Sigmoid colon (tissue), 7 donors: ENCODE measurements at places on chromosomes 6 and 20. TPM values are rescaled to one million over a fixed set of nuclear protein-coding genes. Genes with fewer than 3 reads are reported as not detected.

CST2 gene
- total RNA-seq: not detected

SAPCD1 gene
- 4.2 TPM for total RNA-seq

SFTA2 gene
- total RNA-seq: not detected

ADGRF5 gene
- total RNA-seq: 8.1 TPM

CRISP2 gene
- not detected for total RNA-seq

ENPP1 gene
- 3.9 TPM for total RNA-seq

STMND1 gene
- 0.27 TPM for total RNA-seq

MCM9 gene
- 16.1 TPM for total RNA-seq

CENPB gene
- 88.6 TPM for total RNA-seq

ELOVL2 gene
- 0.71 TPM for total RNA-seq

OPRL1 gene
- 2.2 TPM for total RNA-seq

OOEP gene
- total RNA-seq: not detected

CST5 gene
- not detected for total RNA-seq

SYNGAP1 gene
- 9.9 TPM for total RNA-seq

PKHD1 gene
- total RNA-seq: under 0.01 TPM

SIRPG gene
- not detected for total RNA-seq

RAB44 gene
- not detected for total RNA-seq

ADTRP gene
- total RNA-seq: not detected

NKAPL gene
- 4.8 TPM for total RNA-seq

SLC22A3 gene
- total RNA-seq: 26.3 TPM

ME1 gene
- 15.6 TPM for total RNA-seq

PXDC1 gene
- 91.2 TPM for total RNA-seq

DHX16 gene
- 18.0 TPM for total RNA-seq

TFAP2A gene
- total RNA-seq: 0.16 TPM

SLC22A16 gene
- total RNA-seq: not detected

HRH3 gene
- not detected for total RNA-seq
